ENCODE measurements at places on chromosomes 7 and 10. TPM values are rescaled to one million over a fixed set of nuclear protein-coding genes. Genes with fewer than 3 reads are reported as not detected.

CC2D2B gene
- 0.07 TPM for polyA plus RNA-seq

NPC1L1 gene
- 0.10 TPM for polyA plus RNA-seq

GRCh38 chr7:1667566-1668395 is 2.3 kb upstream of the ELFN1 start:
- peak; percentile 9 for DNase-seq

TUBB8 gene
- polyA plus RNA-seq: 0.06 TPM

AZGP1 gene
- polyA plus RNA-seq: 2.4 TPM

DNA sequence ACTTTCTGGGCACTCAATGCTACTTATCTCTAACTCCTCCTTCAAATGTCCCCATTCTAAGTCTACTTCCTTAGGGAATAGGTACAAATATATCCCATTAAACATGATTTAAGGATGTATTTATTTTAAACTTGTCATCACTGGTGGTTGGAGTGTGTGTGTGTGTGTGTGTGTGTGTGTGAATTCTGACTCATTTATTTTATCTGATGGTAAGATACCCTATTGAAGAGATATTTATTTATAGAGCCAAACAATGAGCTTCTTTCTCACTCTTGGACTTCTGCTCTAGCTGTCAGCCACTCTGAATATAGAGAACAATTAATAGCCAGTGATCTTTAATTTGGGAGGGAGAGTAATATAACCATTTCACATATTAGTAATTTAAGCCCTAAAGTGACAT is 17.8 kb upstream of the MAGI2 start:
- DNase-seq: no peak

GRCh38 chr10:7532723-7533498 is 122.1 kb upstream of the SFMBT2 start:
- no peak for DNase-seq

GALNT17 gene
- 0.65 TPM for polyA plus RNA-seq

DNA sequence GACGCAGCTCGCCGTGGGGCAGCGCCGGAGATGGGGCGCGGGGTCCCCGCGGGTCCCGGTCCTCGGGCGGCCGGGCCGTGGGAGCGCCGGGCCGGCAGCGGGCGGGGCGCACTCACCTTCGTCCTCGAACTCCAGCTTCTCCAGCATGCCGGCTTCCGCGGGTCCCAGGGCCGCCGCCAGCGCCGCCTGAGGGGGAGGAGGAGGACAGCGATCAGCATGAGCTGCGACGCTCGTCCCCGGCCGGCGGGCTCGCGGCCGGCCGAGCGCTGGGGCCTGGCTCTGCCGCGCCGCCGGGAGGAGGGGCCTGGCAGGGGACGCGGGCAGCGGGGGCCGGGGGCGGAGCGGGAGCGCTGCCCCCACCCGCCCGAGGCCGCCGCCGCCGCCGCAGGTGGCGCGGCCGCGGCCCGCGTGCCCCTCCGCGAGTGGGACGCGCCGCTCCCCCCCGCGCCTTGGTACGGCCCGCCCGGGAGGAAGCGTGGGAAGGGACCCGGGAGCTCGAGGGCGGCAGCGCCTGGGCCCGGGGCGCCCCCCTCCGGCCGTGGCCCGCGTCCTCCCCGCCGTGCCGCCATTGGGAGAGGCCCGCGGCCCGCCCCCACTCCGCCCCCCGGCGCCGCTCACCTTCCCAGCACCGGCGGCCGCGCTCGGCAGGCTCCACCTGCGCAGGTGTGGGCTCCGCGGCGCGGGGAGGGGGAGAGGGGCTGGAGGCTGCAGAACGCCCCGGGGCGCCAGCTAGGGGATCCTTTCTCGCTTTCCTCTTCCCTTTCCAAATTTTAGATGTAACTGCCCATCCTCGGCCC is 112.5 kb upstream of the RHEB start:
- DNase-seq: peak; percentile 88

PTN gene
- 0.74 TPM for polyA plus RNA-seq

TAF3 gene
- 7.3 TPM for polyA plus RNA-seq

DNA sequence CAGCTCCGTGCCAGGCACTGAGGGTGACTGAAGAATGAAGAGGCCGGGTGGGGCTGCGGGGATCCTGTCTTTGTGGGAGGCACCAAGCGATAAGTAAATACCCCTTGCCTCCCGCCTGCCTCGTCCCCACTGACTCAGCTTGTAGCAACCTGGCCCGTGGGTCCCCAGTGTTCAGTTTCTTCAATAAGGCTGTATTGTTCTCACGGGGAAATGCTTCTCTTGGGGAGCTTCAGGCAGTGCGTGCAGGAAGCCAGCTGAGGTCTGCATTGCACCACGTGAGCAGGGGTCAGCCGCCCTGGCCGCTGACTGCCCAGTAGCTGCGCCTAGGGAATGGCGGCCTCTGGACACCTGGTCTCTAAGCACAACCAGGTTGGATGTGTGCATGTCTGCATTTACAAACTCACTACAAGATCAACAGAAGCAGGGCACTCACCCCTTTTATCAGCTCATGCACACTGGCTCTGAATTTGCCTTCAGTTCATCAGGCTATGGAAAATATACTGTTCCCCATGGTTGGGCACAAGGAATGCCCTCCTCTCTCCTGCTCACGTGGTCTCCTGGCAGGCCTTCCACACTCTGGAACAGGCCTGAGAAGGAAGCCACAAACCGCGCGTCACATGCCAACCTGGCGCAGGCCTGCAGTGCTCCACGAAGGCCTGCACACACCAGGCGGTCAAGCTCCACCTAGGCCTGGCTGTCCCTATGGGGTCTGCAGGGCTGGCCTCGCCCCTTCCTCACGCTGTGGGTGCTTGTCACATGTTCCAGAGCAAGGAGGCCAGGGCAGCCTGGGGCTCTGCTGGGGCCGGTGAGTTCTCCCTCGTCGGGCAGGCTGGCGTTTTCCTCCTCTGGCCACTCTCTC is 135.7 kb upstream of the RNF32 start:
- DNase-seq: no peak

DNA sequence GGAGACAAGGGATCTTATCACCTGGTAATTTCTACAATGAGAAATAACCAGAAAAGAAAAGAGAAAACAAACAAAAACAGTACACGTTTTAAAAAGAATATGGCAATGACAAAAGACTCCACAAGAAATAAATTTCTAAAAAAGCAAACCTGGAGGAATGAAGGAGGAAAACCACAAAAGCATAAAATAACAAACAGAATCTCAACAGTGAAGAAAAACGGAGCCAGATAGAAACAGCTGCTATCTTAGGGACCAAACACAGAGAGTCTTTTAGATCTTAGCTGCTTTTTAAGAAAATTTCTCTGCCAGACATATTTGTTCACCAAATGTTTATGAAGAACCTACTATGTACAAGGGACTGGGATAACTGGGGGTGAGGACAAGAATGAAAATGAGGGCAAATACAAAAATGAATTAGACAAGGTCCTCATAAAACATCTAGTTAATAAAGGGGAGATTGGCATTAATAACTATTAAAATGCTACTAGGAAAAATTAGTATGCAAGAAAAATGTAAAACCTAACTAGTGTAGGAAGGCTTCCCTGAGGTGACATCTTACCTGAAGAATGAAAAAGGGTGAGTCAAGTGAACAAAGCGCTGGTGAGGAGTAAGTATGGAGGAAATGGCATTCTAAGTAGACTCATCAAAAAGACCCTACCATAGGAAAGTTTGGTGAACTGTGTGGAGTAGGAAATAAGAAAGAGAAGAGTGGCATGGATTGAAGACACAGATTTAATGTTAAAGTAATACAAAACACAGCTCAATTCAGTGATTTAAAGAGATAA is 34.3 kb downstream of the WASL start:
- DNase-seq: no peak

GRCh38 chr7:152923711-152924110 is 164.2 kb downstream of the ACTR3B start:
- DNase-seq: no peak

- no peak for DNase-seq
Measured at GRCh38 chr10:85610381-85611092, 756.1 kb downstream of the GRID1 start.

UCMA gene
- not detected for polyA plus RNA-seq

GRCh38 chr10:72316386-72316700 is 38.4 kb downstream of the DNAJB12 start:
- no peak for DNase-seq

NYAP1 gene
- polyA plus RNA-seq: 0.23 TPM

DNA sequence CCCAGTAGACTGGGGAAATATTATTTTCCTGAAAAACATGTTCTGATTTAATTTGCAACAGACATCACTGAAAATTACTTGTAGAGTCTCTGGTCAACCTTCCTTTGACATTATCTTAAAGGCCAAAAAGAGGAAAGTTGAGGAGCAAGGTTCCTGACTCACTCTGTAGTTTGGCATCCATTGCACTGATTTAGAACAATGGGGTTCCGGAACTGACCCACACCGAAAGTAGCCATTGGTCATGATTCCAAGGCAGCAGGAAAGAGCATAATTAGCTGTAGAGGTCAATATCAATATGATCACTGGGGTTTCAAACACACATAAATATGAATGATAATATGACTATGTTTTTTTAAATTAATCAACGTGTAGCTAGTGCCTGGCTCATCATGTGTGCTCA is 65.8 kb downstream of the DNMBP start:
- no peak for DNase-seq

ACTL6B gene
- polyA plus RNA-seq: not detected

DNA sequence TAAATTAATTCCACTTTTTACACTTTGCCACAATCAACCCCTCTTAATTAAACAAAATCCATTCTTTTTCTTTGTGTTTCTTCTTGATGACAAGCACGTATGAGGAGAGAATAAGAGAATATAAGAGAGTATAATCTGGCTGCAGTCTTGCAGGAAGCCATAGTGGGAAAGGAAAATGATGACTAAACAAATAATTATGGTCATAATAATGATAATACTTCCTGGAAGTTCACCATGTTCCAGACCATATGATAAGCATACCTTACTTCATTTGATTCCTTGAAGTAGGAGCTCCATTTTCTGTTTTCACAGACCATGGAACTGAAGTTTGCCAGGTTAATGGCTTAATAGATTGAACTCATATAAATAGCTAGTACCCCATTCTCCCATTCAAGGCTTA is 237.8 kb downstream of the SEMA3D start:
- no peak for DNase-seq

CALN1 gene
- polyA plus RNA-seq: 0.01 TPM

DNA sequence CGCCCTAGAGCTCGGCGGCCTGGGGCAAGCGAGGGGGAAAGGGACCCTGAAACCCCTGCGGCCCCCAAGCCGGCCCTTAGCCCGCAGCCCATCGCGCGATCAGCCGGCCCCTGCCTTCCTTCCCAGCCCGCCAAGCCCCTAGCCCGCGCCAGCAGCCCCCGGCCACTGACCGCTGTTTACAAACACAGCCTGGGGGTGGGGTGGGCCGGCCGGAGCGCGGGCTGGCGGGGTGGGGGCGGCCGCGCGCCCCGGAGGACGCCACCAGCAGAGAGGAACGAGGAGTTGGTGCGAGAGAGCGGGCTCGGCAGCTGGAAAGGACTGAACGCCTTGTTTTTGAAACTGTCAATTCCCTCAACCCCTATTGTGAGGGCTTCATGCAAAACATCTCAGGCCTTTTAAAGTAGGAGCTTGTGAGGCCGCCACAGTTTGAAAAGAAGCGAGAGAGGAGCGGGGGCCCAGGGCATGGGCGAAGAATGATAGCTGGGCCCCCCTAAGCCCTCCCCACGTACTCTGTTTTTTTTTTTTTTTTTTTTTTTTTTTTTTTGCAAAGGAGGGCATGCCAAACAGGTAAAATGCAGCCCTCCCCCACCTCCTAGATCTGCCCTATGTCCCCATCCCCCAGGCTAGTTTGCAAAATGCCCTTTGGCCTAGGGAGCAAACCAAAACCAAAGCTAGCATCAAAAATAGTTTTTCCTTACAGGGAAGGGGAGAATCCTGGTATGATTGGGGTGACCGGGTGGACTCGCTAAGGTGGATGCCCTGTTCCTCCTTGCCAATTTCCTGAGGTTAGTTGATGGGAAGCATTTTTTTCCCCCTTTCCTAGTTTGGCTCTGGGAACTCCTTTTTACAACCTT is 15.0 kb downstream of the SKIDA1 start:
- no peak for DNase-seq

GRCh38 chr10:58782876-58783851 is 270.5 kb downstream of the BICC1 start:
- peak; percentile 70 for DNase-seq

MRPL32 gene
- 66.1 TPM for polyA plus RNA-seq

GRCh38 chr10:12946372-12946771 is 55.1 kb downstream of the CCDC3 start:
- no peak for DNase-seq

OR6B1 gene
- not detected for polyA plus RNA-seq

ADARB2 gene
- polyA plus RNA-seq: 0.39 TPM

- no peak for DNase-seq
Measured at GRCh38 chr7:92095380-92095779, 38.9 kb downstream of the CYP51A1 start.

DNA sequence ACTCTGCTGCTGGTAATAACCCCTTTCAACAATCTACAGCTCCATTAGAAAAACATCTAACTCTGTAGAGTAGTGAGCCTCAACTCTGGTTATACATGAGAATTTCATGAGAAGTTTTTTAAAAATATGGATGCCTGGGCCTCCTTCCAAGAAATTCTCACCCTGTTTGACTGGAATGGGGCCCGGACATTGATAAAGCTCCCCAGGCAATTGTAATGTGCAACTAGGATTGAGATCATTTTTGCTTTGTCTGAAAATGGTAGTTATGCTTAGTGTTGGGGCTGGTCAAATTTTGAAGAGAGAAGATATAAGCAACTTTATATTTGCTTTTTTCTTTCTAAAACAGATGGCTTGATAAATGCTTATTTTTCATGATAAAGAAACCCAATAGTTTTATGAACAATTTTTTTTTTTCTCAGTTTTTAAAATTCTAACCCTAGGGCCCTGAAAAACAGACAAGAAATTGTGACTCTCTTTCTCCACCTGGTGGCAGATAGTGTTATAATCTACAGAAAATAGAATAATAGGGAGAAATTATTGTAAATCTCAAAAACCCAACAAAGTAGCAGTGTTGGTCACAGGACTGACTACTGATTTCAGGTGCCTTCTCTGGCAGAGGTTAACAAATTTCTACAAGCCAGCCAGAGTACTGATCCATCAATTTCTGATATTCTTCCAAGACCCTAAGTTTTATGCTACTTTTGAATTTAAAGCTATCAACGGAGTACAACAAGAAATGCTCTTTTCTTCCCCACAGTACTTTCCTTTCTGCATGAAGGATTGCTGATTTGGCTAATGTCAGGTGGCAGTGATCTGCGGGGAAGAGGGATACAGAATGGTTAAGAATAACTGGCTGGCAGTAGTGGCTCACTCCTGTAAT is 174.8 kb downstream of the DKK1 start:
- no peak for DNase-seq

SPDYE9 gene
- not detected for polyA plus RNA-seq

DNA sequence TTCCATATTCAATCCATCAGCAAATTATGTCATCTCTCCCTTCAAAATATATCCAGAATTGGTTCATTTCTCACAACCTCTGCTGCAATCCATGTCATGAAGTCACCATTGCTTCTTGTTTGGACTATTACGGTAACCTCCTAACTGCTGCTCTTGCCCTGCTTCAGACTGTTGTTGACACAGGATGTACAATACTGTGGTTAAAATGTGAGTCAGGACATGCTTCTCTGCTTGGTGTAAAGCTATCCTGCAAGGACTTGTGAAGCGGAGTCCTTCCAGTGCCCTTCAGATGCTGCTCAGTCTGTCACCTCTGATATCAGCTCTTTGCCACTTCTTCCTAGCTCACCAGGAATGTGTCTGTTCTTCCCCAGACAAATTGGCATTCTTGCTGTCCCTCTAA is 10.4 kb upstream of the NXPH1 start:
- no peak for DNase-seq

ASB10 gene
- polyA plus RNA-seq: 3.8 TPM

GRCh38 chr10:79255007-79255507 is 92.2 kb upstream of the PPIF start:
- DNase-seq: no peak

All from psoas muscle (tissue), 8 donors.